ENCODE measurements at places on chromosomes 1 and 21.

GRCh38 chr21:23574932-23575331 lies 2032.3 kb downstream of the MRPL39 start:
- no peak for DNase-seq

- DNase-seq: no peak
Measured at GRCh38 chr1:201192261-201192788, 1.7 kb downstream of the IGFN1 start.

DNA sequence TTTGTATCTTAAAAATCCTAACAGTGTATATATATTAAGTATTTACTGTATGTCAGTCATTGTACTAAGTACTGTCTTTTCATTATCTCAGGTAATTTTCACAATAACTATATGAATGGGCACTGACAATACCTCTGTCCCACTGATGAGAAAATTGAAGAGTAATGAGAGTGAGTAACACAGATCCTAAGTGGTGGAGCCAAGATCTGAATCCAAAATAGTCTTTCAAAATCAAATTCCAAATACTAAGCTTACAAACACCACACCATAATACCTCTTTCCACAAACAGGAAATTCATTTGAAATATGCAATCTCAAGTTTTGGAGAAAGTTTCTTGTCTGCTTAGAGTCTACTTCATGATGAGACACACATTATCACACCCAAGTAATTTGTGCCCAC lies 105.9 kb upstream of the EDEM3 start:
- no peak for DNase-seq

- DNase-seq: no peak
Measured at GRCh38 chr1:199612976-199613774, 414.3 kb upstream of the NR5A2 start.

GRCh38 chr21:37413553-37414291 lies 47.1 kb downstream of the DYRK1A start:
- DNase-seq: no peak

GRCh38 chr1:226684026-226684425 lies 55.1 kb downstream of the ITPKB start:
- DNase-seq: no peak

DNA sequence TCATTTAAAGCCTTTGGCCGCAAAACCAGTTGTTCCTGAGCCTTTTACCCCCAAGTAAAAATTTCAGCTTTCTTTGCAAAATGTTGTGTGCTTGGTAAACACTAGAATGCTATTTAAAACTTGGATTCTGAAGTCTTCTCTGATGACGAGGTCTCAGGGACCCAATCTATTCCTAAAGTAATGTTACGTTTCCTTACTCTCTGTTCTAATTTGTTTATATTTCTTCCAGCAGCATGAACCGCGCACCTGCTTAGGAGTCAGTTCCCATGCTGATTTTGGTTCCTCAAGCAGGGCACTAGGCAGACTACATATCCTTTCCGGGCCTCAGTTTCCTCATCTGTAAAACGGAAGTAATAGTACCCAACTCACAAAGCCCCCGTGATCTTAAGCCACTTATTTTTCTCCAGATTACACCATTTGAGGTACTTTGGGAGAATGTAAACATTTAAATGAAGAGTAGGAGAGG lies 969 bp upstream of the ALDH4A1 start:
- DNase-seq: no peak

DNA sequence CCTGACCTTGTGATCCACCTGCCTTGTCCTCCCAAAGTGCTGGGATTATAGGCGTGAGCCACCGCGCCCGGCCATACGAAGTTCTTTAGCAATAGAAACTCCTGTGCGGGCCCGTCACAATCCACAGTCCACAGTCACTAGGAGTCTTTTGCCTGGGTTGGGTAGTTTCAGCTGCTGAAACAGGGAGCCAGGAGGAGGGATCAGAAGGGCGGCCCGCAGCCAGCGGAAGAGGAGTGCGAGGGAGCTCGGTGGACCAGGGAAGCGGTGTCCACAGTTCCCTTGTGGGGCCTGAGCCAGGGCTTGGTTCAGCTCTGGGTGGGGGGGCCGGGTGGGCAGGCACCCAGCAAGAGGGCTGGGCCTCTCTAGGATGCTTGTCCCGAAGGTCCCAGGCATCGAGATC lies 17.9 kb upstream of the HSPG2 start:
- DNase-seq: no peak

DNA sequence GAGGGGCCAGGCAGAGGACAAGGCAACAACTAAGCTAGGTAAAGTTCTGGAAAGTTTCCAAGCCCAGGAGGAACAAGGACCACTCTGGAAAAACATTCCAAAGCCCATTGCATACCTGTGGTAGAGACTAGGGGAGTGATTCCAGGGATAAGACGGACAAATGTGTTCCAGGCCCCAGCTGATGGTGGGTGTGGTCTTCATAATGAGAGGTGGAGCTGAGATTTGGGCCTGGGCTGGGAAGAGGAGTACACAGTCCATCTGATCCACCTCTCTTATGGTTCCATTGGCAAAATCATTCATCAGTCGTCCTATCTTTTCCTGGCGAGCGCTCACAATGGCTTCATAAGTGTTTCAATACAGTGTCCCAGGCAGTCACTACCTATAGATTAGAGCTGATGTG lies 4.5 kb downstream of the KLHDC7A start:
- DNase-seq: no peak

- DNase-seq: no peak
Measured at GRCh38 chr1:67723620-67724019, 38.6 kb downstream of the GADD45A start.

DNA sequence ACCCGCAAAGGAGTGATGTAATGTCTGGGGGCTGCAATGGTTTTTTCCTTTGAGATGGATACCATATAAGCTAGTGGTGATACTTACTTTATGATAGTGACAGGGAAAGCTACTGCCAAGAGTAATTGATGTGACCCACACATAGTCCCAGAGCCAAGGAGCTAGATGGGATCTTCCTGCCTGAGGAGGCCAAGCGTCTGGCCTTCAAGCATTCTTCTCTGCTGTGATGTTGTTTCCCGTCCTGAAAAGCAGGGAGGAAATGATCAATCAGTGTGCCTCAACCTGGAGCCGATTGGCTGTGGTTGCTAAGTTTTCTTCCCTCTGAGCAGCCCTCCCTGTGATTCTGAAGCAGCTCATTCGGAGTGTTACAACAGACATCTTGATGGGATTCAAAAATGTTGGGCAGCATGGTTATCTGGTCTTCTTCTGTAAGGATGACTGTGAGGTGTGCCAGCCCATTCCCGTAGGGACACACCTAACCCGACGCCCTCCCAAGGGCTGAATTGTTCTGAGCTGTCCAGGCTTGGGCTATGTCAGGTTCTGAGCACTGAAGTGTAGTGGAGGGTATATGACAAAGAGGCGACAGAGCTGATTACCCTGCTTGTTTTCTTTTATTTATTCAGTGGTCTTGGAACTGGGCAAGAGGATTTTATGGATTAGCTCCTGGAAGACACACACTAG lies 56.7 kb downstream of the UCK2 start:
- no peak for DNase-seq

DNA sequence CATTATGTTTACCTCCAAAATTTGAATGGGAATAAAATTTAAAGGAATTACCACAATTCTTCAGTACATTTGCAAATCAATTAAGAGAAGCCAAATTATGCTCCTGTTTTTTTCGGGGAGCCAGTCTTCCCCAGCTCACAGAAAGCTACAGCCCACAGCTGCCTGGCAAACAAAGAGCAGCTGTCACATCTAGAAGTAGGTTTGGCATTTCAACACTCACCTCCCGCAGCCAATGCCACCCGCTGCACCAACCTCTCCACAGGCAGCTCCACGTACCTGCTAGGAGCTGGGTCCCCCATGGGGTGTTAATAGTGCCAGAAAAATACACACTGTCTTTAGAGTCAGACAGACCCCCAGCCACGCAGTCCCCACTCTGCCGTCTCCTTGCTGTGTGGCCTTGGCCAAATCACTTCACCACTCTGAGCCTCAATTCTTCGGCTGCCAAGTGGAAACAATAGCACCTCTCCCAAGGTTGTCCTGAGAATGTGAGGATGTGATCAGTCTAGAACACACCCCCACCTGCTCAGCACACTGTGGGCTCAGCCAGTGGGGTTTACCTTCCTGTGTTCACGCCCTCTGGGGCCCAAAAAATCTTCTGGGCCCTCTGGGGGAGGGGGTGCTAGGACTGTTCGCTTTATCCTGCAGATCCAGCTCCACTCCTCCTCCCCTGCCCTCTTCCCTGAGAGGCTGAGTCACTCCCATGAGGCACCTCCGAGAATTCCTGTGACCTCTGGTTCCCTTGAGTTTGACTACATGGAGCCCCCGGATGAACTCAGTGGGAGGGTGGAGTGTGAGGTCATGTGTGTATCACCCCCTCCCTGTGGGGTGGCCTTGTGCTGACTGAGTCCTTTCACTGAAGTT lies 204.3 kb upstream of the GRIK3 start:
- no peak for DNase-seq

GRCh38 chr21:45423968-45424853 lies 19.2 kb downstream of the COL18A1 start:
- DNase-seq: no peak

DNA sequence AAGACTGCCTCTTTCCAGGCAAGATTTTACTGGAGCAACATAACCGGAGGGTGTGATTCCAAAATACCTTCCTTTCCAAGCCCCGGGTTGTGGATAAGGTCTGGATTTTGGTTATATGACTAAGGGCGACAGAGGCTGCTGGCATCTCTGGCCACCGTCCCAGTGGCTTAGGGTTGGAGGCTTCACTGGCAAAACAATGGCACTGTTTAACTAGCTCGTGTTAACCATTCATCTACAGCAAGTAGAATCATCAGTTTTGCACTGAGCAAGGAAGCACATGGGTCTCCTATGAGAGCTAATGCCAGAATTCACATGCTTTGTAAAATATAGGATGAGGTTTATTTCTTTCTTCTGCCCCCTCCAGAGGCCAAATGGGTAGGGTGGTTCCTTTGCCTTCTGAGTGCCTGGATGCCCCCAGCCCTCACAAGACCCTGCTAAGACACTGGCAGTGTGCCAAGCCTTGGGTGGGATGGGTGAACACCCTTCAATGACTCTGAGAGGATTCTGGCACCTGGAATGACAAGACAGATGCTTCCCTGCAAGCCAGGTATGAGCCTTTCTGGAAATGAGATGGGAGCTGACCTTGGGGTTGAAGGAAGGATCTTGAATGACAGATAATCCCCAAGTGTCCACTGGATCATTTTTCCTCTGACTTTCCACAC lies 36.8 kb downstream of the DHCR24 start:
- DNase-seq: no peak

DNA sequence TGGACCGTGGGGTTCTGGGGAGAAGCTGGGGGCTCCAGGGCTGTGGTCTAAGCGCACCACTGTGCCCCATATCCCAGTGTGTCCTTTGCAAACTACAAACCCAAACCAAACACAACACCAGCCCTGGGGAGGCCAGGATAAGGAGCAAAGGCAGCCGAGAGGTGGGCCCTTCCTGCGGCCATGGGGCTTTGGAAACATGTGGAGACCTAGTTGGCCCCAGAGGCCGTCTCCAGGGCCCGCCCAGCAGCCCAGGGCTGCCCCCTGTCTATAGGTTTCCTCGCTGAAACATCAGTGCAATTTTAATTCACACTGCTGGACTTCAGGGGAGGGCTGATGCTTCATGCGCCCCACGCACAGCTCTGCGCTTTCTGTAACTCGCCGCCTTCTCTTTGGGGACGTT lies 61.3 kb downstream of the PRDM16 start:
- DNase-seq: no peak

Measured in activated naive CD8-positive, alpha-beta T cell treated with anti-CD3 and anti-CD28 coated beads, Interleukin-2, amount 50 U/mL, for 16 hours (primary cell).